Bone marrow (tissue), 2 donors: ENCODE measurements at places on chromosomes 2 and 18.

DNA sequence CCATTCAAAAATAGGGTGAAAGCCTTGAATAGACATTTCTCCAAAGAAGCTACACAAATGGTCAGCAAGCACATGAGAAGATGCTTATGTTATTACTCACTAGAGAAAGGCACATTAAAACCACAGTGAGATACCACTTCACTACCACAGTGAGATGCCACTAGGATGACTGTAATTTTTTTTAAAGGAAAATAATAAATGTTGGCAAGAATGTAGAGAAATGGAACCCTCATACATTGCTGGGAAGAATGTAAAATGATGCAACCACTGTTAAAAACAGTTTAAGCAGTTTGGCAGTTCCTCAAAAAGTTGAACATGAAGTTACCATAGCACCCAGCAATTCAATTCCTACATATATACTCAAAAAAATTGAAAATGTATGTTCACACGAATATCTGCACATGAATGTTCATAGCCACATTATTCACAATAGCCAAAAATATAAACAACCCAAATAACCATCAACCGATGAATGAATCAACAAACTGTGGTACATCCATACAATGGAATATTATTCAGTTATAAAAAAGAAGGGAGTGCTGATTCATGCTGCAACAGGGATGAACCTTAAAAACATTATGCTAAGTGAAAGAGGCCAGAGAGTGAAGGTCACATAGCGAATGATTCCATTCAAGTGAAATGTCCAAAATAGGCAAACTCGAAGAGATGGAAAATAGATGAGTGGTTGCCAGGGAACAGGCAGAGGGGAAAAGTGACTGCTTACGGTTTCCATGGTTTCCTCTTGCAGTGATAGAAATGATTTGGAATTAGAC lies 156.2 kb upstream of the NDUFV2 start:
- no peak for DNase-seq

DNA sequence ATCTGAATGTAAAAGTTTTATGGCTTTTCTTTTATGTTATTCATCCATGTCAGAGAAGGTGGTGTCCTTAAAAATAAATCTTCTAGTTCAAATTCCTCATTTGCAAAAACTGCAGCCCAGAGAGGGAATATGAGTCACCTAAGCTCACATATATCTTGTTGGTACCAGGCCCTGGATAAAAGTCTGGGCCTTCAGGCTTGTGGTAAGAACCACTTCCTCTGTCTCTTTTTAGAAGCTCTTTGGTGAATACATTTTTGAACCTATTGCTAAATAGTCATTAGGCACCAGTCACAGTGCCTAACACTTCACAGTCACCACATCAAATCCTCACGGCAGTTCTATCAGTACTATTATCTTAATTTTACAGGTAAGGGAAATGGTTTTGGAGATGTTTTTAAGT lies 199.2 kb downstream of the KCNS3 start:
- no peak for DNase-seq

- no peak for DNase-seq
These were observed 296.4 kb upstream of the CELF4 start for GRCh38 chr18:37861981-37862380.

DNA sequence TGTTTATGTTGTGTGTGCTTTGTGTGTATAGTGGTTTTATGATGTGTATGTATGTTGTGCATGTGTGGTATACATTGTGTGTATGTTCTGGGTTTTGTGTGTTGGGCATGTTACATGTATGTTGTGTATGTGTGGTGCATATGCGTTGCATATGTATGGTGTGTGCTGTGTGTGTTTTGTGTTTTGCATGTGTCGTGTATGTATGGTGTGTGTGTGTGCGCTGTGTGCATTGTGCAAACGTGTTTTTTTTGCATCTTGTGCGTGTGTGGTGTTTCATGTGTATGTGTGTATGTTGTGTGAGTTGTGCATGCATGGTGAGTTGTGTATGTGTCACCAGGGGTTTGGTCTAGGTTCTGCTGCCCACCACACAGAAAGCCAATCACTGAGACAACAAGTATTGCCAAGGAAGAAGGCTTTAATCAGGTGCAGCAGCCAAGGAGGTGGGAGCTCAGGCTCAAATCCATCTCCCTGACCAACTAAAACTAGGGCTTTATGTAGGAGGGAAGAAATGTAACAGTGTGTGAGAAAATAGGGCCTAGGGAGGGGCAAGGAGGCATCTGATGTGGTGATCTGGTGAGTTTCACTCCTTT lies 115.7 kb downstream of the FAM168B start:
- no peak for DNase-seq

GRCh38 chr2:236743039-236743920 lies 173.7 kb downstream of the ACKR3 start:
- no peak for DNase-seq

DNA sequence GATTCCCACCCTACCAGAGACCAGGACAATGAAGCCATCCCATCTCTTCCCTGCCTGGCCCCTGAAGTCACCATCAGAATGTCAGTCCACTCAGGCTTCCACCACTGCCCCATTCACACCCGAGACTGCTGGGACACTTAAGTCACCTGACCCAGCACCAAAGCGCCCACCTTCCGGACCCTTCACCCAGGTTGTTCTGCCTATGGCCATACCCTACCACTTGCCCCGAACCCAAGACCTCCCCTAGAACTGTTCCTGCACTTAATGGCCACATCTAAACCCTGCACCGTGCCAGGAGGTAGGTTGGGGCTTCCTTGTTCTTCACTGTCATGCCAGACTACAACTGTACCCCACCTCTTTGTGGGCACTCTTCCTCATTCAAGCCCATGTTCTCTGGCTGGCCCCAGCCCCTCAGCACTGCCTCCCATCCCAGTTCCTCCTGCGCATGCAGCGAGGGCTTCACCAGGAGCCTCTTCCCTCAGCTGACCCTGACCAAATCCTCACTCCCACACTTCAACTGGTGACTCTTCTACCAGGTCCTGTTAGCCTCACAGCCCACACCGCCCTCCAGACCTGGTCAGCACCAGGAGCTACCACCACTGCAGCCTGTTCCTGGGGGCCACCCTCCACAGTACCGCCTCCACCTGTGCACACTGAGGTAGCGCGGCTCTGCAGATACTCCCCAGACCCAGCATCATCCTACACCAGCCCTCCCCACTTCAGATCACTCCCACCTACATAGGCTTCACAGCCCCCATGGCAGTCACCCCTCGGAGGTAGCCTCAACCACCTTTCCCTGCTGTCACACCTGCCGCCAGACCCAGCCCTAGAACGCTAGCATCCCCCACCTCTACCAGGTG lies 8.3 kb upstream of the ADRA2B start:
- no peak for DNase-seq

- DNase-seq = no peak
These were observed 35.8 kb upstream of the THOC1 start for GRCh38 chr18:303607-304006.

DNA sequence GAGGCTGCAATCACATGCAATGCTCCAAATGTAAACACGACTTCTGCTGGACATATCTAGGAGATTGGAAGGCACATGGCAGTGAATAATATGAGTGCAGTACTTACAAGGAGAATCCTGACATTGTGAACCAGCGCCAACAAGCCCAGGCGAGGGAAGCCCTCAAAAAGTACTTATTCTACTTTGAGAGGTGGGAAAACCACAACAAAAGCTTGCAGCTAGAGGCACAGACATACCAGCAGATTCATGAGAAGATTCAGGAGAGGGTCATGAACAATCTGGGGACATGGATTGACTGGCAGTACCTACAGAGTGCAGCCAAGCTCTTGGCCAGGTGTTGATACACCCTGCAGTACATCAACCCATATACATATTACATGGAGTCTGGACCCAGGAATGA lies 475.7 kb upstream of the CDH2 start:
- DNase-seq = no peak

- no peak for DNase-seq
These were observed 43.1 kb upstream of the CHAC2 start for GRCh38 chr2:53724536-53724935.

DNA sequence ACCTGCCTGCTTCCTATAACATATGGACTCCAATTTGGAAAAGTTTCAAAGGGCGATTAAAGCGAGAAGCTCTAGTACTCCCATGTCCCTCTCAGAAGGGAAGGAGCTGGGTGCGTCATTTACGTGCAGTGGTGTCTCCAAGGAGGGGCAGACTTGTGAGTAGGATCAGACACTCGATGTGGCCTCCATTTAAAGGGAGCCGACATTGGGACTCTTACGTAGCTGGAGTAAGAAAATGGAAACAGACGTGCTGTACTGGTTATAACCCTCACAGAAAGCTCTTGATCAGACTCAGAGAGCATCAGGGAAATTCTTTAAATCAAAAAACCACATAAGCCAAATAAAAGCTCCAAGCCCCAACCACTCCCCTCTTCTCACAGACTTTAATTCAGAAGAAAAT lies 198.5 kb downstream of the KLHL29 start:
- no peak for DNase-seq

- DNase-seq = no peak
These were observed 104.9 kb downstream of the ACVR1 start for GRCh38 chr2:157771234-157771633.

DNA sequence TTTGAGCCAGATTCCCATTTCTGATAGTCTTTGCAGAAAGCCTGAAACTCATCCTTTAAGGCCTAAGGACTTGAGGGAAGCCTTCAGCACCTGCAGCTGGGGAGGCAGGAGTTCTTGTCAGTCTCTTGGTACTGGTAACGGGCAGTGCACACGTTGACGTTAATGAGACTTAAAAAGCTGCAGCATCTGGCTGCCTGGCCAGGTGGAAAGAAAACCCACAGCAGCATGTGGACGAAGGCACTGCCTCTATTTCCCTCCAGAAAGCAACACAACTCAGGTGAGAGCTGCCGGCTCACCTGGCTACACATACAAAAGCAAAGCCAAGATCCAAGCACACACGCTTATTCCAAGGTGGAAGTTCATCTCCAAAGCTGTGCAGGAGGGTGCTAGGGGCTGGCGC lies 178.8 kb downstream of the ANAPC1 start:
- DNase-seq = no peak

- no peak for DNase-seq
These were observed 208.1 kb downstream of the VAPA start for GRCh38 chr18:10121786-10122515.

DNA sequence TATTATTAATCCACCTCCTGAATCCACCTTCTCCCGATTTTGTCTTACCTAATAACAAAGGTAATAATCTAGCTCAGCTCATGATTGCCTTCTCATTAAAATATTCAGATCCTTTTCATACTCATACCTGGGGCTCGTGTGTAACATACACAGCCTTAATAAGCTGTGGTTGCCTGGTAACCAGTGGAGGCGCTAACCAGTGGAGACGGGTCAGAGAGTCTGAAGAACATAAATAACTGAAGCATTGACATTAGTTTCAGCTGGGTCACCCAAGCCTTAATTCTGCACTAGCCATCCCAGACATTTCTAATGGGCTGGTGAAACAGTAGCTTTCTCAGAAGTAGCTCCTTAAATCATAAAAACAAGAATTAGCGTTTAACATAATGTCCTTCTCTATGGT lies 14.8 kb upstream of the DTNA start:
- no peak for DNase-seq

DNA sequence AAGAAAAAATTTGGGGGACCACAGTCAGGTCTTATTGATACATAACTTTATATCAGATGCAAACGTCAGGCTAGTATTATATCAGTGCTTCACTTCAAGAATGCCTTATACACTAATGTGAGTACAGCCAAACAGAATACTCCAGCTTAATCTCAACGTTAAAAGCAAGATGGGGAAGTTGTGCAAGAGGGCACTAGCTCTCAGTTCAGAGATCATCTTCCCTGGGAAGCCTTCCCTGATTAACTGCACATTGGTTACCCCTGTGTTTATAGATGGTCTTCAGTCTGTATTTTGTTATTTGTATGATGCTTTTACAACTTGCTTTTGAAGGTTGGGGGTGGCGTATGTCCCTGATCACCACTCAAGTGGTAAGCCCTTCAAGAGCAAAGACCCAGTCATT lies 11.4 kb downstream of the EPAS1 start:
- no peak for DNase-seq

DNA sequence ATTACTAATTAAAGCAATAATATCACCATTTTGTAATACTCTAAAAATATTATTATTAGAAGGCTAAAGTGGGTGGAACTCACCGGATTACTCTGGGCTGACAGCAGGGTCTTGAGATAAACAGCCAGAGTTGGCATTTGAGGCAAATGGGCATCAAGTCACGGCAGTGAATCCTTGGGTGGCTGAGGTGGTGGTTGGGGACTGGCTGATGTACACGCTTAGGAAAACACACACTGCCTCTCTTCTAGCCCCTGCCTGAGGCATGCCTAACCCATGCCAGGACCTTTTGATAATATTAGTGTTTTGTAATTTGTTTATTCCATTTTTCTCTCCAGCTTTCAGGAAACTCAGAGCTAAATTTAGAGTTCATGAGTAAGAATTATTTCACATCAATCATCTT lies 76.8 kb downstream of the ACKR3 start:
- no peak for DNase-seq

GRCh38 chr2:203993011-203993410 lies 56.4 kb downstream of the ICOS start:
- DNase-seq = no peak

DNA sequence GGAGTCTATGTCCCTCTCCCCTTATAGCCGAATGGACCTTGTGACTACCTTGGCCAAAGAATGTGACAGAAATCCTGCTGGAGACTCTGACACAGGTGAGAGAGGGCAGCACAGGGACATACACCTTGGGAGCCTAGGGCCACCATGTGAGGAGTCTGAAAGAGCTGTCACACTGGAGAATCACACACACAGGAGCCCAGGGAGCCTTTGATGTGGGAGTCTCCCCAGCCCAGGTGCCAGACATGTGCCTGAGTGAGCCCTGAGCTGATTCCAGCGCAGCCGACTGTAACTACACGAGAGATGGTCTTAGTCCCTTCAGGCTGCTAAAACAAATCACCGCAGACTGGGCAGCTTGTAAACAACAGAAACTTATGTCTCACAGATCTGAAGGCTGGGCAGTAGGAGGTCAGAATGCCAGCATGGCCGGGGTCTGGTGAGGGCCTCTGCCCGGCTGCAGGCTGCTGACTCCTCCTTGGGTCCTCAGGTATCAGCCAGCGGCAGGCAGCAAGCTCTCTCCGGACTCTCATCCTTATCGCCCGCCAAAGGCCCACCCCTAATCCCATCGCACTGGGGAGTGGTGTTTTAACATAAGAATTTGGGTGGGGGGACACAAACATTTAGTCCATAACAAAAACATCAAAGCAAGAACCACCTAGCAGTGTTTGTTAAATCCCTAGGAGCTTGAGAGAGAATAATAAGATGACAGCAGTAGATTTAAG lies 63.8 kb upstream of the GPR45 start:
- DNase-seq = no peak

GRCh38 chr2:144516981-144517865 lies 2.7 kb downstream of the ZEB2 start:
- DNase-seq = peak; percentile 76

GRCh38 chr2:67295851-67296250 lies 101.3 kb upstream of the ETAA1 start:
- no peak for DNase-seq

DNA sequence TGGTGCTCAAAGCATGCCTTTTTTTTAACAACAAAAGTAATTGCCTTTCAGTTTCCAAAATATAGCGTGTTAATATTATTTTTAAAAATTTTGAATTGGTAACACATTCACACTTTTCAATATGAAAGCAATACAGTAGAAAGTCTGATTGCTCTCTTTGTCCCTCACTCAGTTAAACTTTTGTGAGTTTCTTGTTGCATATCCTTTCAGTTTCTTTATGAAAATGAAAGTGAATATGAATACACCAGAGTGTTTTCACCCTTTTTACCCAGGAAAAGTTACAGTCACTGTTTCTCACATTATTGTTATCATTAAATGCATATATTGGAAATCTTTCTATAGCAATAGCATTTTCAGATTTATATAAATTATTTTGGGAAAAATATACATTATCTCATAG lies 377.4 kb upstream of the CRIM1 start:
- DNase-seq = no peak

GRCh38 chr2:76808732-76809131 lies 713.4 kb downstream of the LRRTM4 start:
- no peak for DNase-seq
